CD4-positive, alpha-beta T cell treated with Interleukin-2 at 100 ng/mL for 4 hours (primary cell): ENCODE measurements at places on chromosomes 11 and 22.
A peak's percentile ranks its signal among the peaks of the same experiment; 100 is the strongest.

GRCh38 chr11:130217133-130218031, 57.8 kb downstream of the ST14 start:
- DNase-seq, result no peak

DNA sequence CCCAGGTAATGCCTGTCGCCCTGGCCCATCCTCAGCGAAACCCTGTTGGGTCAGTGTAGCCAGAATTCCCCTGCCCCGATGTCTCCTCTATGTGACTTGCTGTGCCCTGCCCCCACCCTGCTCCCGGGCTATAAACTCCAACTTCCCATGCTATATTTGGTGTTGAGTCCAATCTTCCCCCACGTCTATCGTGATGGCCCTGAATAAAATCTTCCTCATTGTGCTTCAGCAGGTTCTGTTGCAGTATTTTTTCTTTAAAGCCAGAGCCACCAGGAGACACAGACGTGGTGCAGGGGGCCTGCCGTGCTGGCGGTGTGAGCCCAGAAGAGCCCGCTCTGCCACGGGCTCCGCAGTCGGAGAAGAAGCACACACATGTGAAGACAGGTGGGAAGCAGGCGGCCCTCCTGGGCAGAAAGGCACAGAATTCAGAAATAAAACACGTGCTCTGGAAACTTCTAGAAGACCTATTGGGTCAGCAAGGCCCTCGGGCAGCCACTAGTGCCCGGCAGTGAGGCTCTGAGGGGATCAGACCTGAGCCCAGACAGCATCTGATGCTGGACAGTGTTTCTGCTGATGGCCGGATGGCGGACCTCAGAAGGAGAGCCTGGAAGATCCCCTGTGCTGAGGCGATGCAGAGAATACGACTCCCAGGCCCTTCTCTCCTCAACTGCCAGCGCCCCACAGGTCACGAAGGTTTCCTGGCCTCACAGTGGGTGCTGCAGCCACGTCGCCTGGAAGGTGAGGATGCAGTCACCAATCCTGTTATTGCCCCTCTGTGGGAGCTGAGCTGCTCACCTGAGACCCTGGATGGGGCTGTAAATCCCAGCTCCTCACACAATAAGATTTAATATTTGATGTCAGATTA, 501.9 kb downstream of the BRD1 start:
- no peak for DNase-seq

DNA sequence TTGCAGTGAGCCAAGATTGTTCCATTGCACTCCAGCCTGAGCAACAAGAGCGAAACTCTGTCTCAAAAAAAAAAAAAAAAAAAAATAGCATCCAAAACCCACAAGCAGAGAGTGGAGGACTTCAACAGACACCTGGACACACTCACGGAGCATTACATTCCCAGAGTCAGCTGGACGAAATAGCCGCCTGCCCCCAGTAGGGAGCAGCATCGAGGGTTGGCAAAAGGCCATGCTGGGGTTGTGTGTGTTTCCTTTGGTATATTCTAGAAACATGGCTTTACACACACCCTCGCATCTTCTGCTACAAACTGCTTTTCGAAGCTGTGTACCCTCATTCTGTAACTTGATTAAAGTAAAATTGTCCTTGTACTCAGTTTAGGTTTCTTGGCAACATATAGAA, 5.3 kb downstream of the ADA2 start:
- DNase-seq, result peak; percentile 50

- no peak for DNase-seq
Observed at GRCh38 chr11:76104285-76104684, 102.0 kb downstream of the WNT11 start.

DNA sequence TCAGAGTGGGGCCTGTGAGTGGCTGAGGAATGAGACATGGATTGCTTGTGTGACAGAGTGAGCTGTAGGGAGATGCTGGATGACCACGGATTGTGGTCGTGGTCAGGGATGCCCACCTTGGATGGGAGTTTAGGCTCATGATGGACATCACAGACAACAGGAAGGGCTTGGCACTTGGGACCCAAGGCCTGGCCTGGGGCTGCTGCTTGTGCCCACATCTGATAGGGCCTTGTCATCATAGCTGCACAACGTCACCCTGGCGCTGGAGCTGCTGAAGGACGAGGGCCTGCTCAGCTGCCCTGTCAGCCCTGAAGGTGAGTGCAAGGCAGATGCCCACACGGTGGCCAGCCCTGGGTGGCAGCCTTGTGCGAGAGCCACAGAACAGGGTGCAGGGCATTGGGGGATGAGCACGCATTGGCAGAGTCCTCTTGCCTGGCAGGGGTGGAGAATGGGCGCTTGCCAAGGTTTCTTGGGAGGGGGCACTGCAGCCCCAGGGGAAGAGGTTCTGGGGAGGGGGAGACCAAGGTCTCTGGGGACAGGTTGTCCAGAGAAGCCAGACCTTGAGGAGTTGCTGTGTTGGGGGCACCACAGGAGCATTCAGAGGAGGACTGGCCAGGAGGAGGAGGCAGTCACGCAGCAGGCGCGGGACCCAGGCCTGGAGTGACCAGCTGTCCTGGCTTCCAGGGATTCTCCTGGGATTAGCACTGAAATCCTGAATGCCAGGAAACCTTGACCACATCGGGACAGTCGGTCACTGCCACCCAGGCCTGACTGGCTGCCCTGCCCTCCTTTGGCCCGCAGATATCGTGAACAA, 25.0 kb downstream of the PARVG start:
- DNase-seq, result no peak

DNA sequence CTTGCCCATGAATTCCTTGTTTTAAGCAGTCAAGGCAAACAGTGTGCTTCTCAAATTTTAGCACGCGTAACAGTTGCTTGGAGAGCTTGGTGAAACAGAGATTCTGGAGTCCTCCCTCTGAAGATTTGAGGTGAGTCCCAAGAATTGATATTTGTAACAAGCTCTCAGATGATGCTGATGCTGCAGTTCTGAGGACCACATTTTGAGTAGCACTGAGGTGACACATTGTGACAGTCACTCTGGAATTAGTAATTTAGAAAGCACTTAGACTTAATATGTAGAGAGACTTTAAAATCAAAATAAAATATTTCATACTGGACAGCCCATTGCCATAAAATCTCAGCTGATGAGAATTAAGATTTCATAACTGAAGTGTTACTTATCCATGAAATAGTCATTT, 38.5 kb downstream of the DNAJC24 start:
- no peak for DNase-seq

GRCh38 chr11:122778148-122778547, 60.2 kb upstream of the CRTAM start:
- DNase-seq, result no peak

GRCh38 chr11:115226556-115226955, 277.7 kb downstream of the CADM1 start:
- DNase-seq, result no peak

- DNase-seq, result no peak
Observed at GRCh38 chr11:12430954-12431595, 53.7 kb downstream of the PARVA start.

DNA sequence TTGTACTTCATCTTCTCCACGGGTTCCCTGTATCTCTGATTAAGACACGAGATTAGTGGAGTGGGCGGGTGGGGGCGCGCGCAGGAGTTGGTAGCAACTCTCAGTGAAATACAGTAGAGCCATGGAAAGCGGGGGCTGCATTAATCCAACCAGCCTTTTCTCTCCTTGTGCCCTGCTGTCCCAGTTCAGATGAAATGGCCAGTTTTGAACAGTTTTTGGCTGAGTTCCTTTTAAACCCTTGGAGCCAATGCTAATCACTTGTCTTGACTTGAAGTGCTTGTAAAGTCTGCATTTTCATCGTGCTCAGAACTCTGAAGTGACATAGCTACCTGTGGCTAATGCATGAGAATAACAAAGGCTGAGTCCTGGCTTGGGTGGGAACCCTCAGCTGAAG, 734 bp upstream of the TMEM123 start:
- DNase-seq, result peak; percentile 14

GRCh38 chr11:76162336-76163288, 43.7 kb downstream of the WNT11 start:
- no peak for DNase-seq

GRCh38 chr11:75399344-75400145, at the start of gene RPS3:
RPS3 (plus strand) TSS chr11:75399518; CDS start chr11:75399548, 30 bp downstream.
- peak; percentile 87 for DNase-seq

DNA sequence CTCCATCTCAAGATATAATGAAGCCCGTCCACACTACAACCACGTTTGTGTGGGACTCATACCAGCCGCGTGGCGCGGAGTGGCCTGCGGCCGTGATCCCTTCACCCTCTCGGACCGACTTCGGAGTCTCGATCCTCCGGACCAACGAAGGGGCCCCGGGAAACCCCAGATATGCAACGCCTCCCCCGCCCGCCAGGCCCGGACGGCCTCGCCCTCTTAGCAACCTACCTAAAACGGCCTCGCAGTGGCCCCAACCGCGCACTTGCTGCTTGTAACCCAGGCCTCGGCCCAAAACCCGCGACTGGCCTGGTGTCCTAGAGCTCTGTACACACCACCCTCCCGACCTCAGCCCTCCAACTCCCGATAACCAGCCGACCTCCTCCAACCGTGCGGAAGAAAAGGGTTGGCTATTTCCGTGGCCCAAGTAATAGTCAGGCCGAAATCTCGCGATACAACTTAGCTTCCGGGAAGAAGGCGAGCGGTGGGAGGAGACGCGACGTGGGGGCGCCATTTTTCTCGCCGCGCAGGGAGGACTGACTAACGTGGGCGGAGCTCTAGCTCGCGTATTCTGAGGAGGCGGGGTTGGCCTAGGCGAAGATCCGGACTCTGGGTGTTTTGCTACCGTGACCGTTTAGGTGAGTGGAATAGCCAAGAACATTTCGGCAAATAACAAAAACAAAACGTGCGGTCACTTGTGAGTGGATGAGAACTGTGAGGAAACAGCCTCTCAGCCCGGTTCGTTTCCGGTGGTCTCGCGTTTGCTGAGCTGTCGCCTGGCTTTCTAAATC, at the start of the genes C11orf54 and TAF1D:
Gene C11orf54, plus strand, starts transcription at position 579 of the 788 bp plus-strand sequence. CDS start 5,722 bp downstream, outside the sequence.
Gene TAF1D, minus strand, starts transcription at position 402 of the 788 bp plus-strand sequence. CDS start 2,191 bp downstream, outside the sequence.
- DNase-seq, result peak; percentile 98

GRCh38 chr11:28673691-28674432, 565.7 kb downstream of the METTL15 start:
- no peak for DNase-seq

DNA sequence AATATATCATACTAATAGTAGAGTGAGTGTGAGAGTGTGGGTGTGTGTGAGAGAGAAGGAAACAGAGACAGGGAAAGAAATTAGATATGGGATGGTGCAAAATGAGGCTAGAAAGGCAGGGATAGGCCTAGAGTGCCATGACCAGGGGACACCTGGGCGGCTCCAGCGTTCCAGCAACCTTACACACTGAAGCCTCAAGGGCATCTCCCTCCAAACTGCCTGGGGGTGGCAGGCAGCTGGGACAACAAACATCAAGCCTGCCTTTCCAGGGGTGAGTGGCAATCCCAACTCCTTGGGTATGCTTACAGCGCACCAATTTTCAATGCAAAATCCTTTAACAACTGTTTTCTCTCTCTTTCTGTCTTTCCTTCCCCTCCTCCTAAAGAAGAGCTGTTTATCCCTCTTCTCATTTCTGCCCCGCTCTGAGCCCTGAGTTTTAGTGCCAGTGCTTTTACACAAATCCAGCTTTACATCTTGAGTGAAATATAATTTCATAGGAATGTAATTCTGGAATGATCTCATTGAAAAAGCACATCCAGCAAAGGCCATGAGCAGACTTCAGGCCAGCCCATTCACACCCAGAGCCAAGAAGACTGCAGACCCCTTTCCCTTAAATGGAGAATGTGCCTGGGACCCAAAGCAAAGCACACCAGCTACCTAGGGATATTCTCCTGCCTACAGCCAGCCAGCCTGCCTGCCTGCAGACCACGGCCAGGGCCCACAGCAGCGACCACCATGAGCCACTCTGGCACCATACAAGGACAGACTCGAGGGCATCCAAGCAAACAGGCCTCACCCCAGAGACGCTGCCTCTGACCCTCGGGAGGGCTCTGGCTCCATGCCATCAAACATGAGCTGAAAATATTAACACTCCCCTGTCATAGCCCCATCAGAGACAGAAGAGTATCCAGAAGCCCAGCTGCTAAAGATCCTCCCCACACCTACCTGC, 90.3 kb downstream of the RPL27A start:
- DNase-seq, result no peak

DNA sequence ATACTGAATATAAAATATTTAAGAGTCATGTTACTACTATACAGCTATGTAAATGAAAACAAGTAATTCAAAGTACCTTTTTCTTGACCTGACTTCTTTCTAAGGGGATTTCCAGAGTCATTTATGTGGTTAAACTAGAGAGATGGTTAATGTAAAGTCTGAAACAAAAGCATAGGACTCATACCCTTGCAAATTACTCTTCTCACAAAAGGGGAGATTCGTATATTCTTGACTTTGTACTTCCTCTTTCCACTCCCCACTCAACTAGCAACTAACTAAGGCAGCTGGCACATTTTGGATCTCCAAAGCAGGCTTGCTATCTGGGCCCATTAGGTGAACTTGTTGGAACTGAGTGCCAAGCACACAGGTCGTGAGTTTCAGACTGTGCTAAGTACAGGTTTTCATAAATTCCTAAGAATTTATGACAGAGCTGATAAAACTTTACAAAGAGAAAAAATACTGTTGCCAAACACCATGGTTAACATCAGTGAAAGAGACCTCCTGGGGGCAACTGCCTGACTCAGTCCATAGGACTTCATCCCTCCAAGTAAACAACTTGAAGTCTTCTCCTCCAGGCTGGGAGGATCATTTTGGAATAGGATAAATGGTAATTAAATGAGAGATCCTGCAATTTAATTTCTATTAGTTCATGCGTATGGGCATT, 77.0 kb upstream of the DDI1 start:
- no peak for DNase-seq

DNA sequence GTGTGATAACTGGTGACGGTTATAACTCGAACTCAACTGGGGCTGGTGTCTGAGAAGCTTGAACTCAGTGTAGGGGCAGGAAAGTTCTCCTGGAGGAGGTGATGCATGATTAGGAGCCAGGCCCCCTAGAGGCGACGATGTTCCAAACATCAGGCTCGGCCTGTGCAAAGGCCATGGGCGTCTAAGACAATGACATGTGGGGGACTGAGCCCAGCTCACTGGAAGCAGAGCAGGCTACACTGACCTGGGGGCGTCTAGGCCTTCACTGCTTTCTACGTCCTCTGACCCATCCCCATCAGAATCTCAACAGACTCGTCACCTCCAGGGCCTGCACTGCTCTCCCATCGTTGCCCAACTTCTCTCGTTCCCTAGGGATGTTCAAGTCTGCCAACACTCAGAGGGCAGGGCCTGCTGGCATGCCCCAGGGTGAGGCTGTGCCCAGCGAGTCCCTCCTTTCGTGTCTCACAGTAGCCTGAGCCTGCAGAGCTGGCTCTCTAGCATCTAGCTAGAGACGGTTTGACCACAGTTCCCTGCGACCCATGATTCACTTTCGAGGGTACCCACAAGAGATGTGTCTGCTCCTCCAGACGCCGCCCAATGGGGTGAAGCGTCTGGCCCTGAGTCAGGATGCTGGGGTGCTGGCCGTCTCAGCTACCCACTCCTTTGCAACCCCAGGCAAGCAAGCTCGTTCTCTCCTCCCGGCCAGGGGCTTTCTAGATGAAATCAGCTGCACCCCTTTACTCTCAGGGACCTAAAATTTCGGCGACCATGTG, 1.1 kb upstream of the ATG16L2 start:
- peak; percentile 85 for DNase-seq

DNA sequence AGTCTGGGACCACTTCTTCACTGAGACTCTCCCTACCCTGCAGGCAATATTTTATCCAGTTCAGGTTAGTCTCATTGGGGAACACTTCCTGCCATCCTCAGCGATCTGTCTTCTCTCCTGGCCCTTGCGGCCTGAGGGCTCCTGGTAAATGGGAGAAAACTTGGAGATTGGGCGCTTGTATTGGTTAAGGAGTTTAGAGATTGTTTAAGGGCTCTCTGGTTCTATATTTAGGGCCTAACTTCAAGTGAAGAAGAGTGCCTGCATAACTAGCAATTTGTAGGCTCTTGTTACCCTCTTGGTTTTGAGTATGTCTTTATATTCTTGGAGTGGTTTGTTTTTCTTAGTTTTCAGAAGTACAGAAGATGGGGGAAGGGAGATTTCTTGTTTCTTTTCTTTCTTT, 72.7 kb downstream of the TRAF6 start:
- DNase-seq, result no peak
